ENCODE measurements at places on chromosomes 2 and 18.
A peak's percentile ranks its signal among the peaks of the same experiment; 100 is the strongest.

DNA sequence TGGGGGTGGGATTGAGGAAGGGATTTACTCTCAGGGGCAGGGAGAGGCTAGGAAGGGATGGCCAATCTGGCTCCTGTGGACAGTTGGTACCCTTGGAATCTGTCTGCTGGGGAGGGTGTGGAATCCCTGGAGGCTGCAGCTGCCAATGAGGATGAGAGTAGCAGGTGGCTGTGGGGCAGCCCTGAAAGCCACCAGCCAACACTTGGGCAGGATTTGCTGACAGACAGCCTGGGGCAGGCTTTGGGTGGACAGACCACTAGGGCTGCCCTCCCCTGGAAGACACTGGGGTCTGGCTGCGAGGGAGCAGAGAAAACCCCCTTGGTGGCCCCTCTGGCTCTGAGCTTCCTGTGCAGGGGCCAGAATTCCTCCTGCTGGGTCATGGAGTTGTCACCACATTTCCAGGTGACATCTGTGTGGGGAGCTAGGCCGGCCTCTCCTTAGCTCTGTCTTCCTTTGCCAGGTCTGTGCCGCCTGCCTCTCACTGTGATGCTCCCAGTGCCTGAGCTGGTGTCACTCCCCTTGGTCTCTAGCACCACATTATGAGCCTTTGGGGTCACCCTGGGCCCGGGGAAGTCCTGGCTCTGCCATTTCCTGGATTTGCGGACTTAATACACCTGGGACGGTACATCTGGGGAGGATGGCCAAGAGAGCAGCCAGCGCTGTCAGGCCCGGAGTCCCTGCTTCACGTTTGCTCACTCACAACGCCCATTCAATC lies 13.4 kb upstream of the ARHGEF4 start:
- no peak for DNase-seq

- no peak for DNase-seq
Measured at GRCh38 chr2:88006912-88007439, 9.4 kb downstream of the RNU2-63P start.

- peak; percentile 21 for DNase-seq
Measured at GRCh38 chr2:68185541-68186164, 28.0 kb downstream of the PNO1 start.

GRCh38 chr2:177553176-177553884 lies 160.8 kb downstream of the AGPS start:
- no peak for DNase-seq

DNA sequence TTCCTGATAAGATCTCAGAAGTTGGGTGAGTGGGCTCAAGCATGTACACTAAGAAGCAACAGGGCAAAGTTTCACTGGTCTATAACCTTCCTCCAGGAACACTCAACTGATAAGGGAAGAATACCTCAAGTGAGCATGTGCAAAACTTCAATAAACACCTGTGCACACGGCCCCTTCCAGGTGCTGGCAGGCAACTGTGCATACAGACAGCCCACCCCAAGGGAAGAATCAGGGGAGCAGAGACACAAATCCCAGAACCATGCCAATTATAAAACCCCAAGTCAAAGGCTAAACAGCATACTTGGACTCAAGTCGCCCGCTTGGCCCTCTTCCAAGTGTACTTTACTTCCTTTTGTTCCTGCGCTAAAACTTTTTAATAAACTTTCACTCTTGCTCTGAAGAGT lies 85.9 kb upstream of the RTN4 start:
- no peak for DNase-seq

- DNase-seq, result no peak
Measured at GRCh38 chr2:46913471-46914381, 1.9 kb downstream of the MCFD2 start.

GRCh38 chr18:55588111-55588869 lies at the start of gene TCF4:
TCF4 (minus strand) TSS chr18:55588192; CDS start chr18:55587116, 1,076 bp downstream.
- peak; percentile 22 for DNase-seq

GRCh38 chr2:6924924-6925409 lies 7.8 kb downstream of the RNF144A start:
- no peak for DNase-seq

GRCh38 chr18:49251451-49251850 lies 209.0 kb downstream of the DYM start:
- DNase-seq, result no peak

- no peak for DNase-seq
Measured at GRCh38 chr2:1039549-1039948, 88.9 kb downstream of the SNTG2 start.

GRCh38 chr2:101722864-101723263 lies 25.4 kb downstream of the MAP4K4 start:
- no peak for DNase-seq

DNA sequence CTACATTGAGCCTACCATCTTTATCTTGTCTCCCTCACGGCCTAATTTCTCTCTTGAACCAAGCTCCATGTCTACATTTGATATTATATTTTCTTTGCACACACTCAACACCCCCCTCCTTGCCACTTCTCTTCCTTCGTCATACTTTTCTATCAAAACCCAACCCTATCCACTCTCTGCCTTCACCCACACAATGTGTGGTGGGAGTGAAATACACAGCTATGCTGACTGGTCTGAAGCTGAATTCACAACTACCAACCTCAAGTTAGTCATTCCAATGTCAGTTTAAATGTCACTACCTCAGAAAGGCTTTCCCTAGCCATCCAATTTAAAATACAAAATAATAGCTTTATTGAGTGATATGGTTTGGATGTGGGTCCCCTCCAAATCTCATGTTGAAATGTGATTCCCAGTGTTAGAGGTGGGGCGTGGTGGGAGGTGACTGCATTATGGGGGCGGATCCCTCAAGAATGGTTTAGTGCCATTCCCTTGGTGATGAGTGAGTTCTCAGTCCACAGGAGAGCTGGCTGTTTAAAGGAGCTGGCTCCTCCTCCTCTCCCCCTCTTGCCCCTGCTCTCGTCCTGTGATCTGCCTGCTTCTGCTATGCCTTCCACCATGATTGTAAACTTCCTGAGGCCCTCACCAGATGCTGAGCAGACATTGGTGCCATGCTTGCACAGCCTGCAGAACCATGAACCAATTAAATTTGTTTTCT lies 112.1 kb downstream of the DTNB start:
- DNase-seq, result no peak

- no peak for DNase-seq
Measured at GRCh38 chr18:12376034-12376753, 833 bp downstream of the AFG3L2 start.

DNA sequence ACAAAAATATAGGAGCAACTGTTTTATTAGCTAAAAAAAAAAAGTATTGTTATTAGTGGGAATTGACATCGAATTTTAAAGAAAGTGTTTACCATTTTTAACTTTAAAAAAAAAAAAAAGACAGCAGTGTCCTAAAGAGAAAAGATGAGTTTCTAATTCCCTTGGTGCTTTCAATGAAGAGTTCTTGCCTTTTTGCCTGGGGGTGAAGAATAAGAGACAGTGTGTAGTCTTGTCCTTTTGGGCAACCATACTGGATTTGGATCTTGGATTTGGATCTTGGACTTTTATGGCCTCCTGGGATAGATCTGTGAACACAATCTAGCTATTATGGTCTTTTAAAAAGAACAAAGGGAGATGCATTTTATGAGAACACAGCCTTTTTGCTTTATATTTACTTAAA lies 60.2 kb upstream of the GLS start:
- no peak for DNase-seq

DNA sequence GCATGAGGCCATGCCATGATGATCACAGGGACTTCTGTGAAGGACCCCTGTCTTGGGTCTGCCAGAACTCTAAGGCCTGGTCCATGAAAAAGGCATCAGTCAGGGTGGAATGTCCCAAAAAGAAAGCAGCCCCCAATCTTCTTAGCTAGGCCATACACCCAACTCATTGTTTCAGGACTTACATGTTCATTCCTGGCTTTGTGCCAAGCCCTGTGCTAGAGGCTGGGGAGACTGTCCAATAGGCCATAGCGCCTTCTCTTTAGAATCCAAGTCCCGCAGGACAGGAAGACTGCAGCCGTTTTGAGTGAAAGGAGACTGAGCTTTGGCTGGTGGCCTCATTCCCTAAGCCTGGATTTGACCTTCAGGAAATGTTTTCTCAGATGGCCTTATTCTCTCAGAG lies 247.3 kb downstream of the PRKCE start:
- DNase-seq, result no peak

DNA sequence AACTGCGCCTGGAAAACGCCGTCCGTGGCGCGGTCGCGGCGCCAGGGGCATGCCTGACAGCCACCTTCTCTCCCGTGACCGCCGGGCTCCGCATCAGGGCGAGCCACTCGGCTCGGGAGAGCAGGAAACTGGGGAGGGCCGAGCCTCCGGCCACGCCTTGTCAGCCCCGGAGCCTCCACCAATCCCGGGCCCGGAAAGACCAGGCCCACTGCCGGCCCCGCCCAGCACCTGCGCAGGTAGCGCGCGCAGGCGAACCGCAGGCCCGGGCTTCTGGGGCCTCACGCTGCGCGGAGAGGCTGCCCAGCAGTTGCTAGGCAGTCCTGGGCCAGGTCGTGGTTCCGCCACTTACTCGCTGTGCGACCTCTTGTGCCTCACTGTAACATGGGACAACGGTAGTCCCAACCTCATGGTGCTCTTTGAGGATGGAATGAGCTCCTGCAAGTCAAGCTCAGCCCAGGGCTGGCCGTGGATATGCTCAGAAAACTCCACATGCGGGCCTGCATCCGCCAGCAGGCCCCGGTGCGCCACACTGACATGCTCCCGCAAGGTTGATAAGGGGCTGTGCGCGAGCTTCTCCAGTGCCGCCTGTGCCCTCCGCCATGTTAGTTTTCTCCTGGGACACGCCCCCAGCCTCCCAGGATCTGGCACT lies 97.1 kb downstream of the INHBB start:
- DNase-seq, result no peak

DNA sequence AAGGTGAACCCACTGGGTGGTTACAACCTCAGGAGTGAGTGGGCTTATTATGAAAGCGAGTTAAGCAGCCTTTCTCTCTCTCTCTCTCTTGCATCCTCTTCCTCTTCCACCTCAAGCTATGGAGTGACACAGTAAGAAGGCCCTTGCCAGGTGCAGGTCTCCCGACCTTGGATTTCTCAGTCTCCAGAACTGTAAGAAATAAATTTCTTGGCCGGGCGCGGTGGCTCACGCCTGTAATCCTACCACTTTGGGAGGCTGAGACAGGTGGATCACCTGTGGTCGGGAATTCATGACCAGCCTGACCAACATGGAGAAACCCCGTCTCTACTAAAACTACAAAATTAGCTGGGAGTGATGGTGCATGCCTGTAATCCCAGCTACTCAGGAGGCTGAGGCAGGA lies 14.4 kb downstream of the MYCN start:
- DNase-seq, result no peak

- no peak for DNase-seq
Measured at GRCh38 chr18:41134426-41134825, 820.6 kb upstream of the PIK3C3 start.

DNA sequence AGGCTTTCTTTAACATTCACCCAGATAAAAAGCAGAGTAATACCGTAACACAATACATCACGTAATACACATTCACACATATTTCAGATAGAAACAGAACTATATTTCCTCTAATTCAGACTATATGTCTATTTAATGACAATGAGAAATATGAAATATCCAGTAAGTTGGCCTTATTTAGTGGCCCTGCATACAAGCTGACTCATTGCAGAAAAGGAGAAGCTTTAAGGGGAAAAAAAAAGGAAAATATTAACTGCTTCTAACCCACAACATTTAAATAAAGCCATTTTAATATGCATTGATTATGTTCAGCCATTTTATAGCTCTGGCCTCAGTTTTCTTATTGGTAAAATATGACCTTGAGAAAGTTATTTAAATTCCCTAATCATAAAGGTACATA lies 94.8 kb downstream of the PPP1R1C start:
- no peak for DNase-seq

DNA sequence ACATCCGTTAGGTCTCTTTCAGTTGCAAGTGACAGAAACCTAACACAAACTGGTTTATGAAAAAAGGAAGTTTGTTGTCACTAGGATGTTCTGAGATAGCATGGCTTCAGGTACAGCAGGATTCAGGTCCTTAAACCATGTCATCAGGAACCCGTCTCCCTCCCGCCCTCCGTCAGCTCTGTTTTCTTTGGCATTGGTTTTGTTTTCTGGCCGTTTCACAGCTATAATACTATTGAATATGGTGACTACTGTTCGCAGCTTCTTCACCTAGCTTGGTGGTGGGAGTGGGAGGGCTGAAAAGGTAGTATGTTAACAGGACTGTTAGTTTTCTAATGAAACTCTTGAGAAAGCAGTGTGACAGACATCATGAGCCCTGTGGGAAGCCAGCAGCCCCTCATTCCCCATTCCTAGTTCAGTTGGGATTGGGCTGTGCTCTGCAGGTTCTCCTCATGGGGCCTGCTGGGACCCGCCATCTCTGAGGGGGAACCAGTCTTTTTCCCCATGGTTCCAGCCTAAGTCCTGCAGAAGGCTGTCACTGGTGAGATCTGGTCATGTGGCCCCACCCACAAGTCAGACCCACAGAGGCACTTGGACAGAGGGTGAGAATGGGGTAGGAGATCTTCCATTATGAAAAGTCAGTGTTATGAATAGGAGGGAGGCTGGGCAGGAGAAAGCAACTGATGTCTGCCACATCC lies 12.1 kb downstream of the PTMA start:
- no peak for DNase-seq

- DNase-seq, result peak; percentile 46
Measured at GRCh38 chr2:164739966-164740365, 101.7 kb downstream of the COBLL1 start.

GRCh38 chr2:172200495-172201085 lies 97.9 kb upstream of the DLX2 start:
- no peak for DNase-seq

- no peak for DNase-seq
Measured at GRCh38 chr2:19879120-19879519, 22.7 kb downstream of the TTC32 start.

- DNase-seq, result no peak
Measured at GRCh38 chr2:150931451-150931850, 330.2 kb downstream of the RBM43 start.

GRCh38 chr2:96145036-96145847 lies at the start of gene DUSP2:
DUSP2 (minus strand) TSS chr2:96145440; CDS start chr2:96145354, 86 bp downstream.
- DNase-seq, result no peak

DNA sequence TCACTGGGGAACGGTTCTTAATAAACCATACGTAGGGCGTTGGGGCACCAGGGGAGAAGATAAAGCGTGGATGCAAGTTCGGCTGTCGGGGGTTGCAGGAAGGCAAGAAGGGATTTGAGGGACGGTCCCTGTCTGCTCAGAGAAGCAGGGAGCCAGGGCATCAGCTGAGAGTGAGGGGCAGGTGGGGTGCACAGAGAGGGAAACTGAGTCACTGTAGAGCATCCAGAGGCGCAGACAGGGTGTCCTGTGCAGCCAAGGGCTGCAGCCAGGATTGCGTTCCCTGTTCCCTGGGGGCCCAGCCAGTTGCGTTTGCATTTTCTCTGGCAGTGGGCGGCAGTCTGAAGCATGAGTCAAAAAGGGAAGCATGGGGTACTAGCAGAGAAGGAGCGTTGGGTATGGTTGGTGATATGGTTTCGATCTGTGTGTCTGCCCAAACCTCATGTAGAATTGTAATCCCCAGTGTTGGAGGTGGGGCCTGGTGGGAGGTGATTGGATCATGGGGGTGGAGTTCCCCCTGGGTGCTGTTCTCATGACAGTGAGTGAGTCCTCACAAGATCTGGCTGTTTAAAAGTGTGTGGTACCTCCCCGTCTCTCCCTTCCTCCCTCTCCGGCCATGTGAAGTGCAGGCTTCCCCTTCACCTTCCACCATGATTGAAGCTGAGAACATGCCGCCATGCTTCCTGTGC lies 202.9 kb downstream of the NDUFA10 start:
- DNase-seq, result no peak

- DNase-seq, result no peak
Measured at GRCh38 chr2:9311488-9311887, 104.9 kb downstream of the ASAP2 start.

Data from HFF-Myc (cell line).